A172 (cell line): ENCODE measurements at places on chromosomes 7 and 10.
A peak's percentile ranks its signal among the peaks of the same experiment; 100 is the strongest.

DNA sequence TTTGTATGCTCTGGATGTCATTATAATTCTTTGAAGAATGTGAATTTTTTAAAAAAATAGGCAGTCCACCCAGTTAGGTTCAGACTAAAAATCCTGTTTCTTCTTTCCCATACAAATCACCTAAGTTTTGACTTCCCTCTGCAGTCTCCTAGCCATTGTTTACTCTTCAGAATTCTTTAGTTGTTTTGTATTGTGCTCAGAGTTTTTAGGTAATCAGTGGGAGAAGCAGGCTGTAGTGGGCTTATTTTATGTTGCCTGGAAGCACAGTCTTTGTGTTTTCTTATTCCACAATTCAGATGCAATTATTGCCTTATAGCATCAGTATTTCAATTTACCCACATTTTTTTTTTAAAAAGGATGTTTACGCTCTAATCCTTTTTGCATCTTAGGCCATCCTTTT, 94.9 kb downstream of the AKAP9 start:
- no peak for DNase-seq

GRCh38 chr10:103583871-103584215, 90.3 kb downstream of the NEURL1 start:
- no peak for DNase-seq

- no peak for DNase-seq
Measured at GRCh38 chr10:124653811-124654651, 90.1 kb downstream of the FAM53B start.

DNA sequence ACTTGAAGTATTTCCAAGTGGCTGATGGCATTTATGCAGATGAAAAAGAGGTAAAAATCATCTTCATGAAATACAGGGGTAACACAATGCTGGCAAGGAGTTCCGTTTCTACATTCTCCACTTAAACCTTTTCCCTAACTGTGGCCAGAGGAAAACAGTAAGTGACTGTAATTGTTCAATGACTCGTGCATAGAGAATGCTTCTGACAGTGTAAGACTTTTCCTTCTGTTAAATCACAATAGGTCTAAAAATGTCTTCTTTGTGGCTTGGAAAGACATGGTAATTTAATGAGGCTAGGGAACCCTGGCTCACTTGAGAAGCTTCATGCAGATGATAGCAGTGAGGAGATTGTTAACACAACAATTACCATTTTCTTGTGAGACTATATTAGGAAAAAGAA, 50.3 kb upstream of the RSU1 start:
- peak; percentile 47 for DNase-seq

- no peak for DNase-seq
Measured at GRCh38 chr10:4154191-4154715, 369.2 kb upstream of the KLF6 start.

DNA sequence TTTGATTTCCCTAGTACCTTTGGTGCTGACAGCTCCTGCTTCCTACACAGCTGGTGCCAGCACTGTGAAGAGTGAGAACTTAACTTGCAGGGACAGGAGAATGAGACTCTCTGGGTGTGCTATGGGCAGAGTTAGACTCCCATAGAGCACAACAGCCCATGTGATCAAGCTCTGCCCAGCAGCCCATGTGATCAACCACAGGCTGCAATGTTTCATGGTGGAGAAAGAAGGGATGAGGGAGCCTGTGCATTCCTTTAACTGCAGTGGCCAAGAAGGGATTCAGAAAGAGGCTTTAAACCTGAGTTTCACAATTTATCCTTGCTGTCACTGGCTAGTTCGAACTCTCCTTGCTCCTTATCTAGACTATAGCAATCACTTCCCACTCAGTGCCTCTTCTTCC, 10.0 kb upstream of the MEST start:
- peak; percentile 10 for DNase-seq

- no peak for DNase-seq
Measured at GRCh38 chr7:41298409-41298808, 404.5 kb downstream of the INHBA start.

- DNase-seq: no peak
Measured at GRCh38 chr7:315516-316265, 25.7 kb downstream of the FOXL3 start.

GRCh38 chr10:86520871-86521677, 518 bp downstream of the WAPL start:
- DNase-seq: peak; percentile 41

GRCh38 chr7:2639695-2640481, 8.1 kb downstream of the TTYH3 start:
- no peak for DNase-seq

DNA sequence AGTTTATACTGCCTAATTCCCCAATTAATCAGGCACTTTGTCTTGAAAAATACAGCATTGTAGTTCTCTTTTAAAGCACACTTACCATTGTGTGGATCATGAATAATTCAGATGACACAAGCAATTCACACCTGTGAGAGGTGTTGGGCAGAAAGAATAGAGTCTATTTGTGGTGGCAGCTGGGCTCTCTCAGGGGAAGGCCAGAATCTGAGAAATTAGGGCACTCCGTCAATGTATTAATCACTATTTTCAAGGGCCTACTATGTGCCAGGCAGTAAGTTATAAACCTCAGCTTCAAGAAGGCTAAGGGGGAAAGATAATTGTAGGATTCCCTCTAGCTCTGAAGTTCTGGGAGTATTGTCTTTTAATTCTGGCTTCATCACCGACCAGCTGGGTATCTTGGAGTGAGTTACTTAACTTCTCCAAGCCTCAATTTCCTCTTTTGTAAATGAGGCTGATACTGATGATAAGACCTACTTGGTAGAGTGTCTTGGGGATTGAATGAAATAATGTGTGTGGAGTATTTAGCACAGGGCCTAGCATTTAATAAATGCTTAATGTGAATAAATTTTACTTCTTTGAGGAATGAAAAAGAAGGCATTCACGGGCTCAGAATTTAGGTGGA, 2.5 kb downstream of the CHN2 start:
- no peak for DNase-seq

GRCh38 chr10:1613511-1613910, 123.8 kb downstream of the ADARB2 start:
- DNase-seq: no peak

GRCh38 chr7:82413237-82413636, 30.3 kb downstream of the CACNA2D1 start:
- no peak for DNase-seq

DNA sequence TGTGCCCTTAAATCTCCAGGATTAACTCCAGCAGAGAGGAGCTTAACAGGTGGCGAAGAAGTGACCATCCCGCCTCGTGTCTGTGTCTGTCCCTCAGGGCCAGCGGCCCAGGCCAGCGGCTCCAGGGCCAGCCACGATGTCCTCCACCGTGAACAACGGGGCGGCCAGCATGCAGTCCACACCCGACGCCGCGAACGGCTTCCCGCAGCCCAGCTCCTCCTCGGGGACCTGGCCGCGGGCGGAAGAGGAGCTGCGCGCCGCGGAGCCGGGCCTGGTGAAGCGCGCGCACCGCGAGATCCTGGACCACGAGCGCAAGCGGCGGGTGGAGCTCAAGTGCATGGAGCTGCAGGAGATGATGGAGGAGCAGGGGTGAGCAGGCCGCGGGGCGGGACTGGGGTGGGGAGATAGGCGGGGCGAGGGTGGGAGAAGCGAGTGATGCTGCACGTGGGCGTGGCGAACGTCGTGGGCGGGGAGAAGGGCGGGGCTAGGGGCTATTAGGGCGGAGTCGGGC, 33.3 kb downstream of the SRRM3 start:
- no peak for DNase-seq

- DNase-seq: no peak
Measured at GRCh38 chr10:1308173-1308961, 252.2 kb downstream of the WDR37 start.

DNA sequence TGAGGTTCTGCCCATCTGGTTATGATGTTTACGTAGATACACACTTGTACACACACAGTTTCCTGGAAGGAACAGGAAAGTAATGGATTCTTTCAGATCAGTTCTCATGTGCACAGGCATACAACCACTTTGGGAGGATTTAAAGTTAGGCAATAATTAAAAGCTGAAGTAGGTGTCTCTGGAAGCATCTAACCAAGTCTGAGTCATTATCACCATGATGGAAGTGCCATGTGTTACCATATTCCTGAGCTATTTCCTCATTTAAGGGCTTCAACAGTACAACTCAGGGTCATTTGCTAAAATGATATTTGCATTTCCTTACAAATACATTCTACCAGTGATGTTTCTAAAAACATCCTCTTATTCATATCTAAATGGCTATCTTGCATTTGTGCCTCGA, 41.4 kb upstream of the BET1 start:
- no peak for DNase-seq

DNA sequence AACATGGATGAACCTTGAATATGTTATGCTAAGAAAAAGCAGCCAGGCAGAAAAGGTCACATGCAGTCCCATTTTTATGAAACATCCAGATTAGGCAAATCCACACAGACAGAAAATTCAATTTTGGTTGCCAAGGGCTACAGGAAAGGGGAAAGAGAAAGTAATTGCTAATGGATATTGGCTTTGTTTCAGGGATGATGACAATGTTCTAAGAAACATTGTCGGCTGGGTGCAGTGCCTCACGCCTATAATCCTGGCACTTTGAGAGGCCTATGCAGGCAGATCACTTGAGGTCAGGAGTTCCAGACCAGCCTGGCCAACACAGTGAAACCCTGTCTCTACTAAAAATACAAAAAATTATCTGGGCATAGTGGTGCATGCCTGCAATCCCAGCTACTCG, 23.0 kb downstream of the ZNF33B start:
- DNase-seq: no peak

- no peak for DNase-seq
Measured at GRCh38 chr10:102240467-102241031, 763 bp downstream of the PITX3 start.

- no peak for DNase-seq
Measured at GRCh38 chr10:71755179-71755879, 18.0 kb downstream of the VSIR start.

DNA sequence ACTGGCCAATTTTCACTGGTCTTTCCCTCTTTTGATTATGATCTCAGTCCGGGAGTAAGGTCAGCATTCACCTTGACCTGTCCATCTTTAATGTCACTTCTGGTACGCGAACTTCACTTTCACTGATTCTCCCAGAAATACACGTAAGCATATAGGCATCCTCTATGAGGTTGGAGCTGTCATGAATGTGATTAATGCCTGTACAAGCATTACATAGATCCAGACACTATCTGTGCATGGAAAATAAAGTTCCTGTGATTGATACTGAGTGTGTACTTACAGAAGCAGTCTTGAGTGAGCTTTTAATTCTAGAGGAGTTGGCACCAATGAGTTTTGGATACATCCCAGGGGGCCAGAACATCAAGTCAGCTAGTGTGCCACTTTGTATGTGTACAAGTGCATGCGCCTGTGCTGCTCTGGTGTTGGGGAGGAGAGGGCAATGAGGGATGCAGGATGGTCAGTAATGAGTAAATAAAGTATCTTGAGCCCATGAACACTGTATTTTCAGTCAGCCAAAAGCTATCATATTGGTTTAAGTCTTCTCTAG, 6.0 kb downstream of the PTPRZ1 start:
- peak; percentile 13 for DNase-seq

DNA sequence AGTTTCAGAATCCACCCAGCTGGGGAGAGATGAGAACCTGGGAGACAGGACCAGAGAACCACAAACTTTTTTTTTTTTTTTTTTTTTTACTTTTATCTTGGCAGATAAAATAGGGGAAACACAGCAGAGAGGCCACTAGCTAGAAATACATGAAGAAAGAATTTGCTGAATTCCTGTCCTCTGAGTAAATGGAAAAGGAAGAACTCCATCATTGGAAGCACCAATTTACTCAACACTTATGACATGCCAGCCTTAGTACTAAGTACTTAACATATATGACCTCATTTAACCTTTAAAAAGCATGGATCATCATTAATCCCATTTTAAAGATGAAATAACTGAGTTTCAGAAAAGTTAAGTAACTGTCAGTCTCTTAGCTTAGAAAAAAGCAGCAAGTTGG, 343.0 kb upstream of the NPSR1 start:
- DNase-seq: peak; percentile 98

GRCh38 chr10:87058171-87058570, 36.5 kb downstream of the GLUD1 start:
- DNase-seq: no peak

- peak; percentile 8 for DNase-seq
Measured at GRCh38 chr10:108249940-108250339, 1085.4 kb upstream of the SORCS1 start.

GRCh38 chr7:48617993-48618392, 306.4 kb upstream of the CDC14C start:
- DNase-seq: no peak

- no peak for DNase-seq
Measured at GRCh38 chr10:130472236-130472635, 336.0 kb downstream of the GLRX3 start.

- no peak for DNase-seq
Measured at GRCh38 chr7:27925573-27926201, 185.7 kb downstream of the TAX1BP1 start.

GRCh38 chr7:47785923-47786556, 162.2 kb downstream of the PKD1L1 start:
- no peak for DNase-seq

GRCh38 chr10:132571650-132572544, 34.3 kb downstream of the INPP5A start:
- peak; percentile 87 for DNase-seq

- DNase-seq: no peak
Measured at GRCh38 chr7:155645662-155646061, 1.2 kb downstream of the RBM33 start.

DNA sequence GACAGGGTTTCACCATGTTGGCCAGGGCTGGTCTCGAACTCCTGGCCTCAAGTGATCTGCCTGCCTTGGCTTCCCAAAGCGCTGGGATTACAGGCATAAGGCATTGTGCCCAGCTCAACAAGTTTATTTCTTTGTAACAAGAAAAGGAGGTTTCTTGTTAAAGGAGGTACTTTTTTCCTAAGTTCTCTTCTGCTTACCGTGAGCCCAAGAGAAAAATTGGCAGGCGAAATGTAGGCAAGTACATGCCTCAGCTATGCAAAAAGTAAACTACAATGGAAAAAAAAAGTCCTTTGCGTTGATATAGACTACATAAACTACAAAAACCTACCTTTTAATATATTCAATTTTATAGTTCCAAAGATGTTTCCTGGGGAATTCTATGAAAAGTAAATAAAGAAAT, 122.6 kb downstream of the DKK1 start:
- no peak for DNase-seq

DNA sequence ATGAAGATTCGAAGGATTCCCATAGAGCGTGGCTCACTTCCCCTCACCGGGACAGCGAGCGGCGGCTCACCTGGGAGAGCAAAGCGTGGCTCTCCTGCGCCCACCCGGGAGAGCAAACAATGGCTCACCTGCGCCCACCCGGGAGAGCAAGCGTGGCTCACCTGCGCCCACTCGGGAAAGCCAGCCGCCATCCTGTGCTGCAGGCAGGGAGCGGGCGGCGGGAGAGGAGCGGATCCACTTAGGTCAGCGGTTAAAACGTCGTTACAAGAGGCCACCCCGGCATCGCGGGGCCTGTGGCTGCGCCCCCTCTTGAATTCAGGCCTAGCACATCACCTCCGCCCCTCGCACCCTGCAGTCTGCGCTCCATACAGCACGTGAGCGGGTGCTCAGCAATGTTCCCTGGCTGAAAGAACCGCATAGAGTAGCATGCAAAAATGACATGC, 461 bp upstream of the FIGNL1 start:
- no peak for DNase-seq

GRCh38 chr10:22685926-22686325, 28.5 kb downstream of the PIP4K2A start:
- DNase-seq: no peak
